Left renal pelvis (tissue), 4 donors: ENCODE measurements at places on chromosomes 13 and 19.

DNA sequence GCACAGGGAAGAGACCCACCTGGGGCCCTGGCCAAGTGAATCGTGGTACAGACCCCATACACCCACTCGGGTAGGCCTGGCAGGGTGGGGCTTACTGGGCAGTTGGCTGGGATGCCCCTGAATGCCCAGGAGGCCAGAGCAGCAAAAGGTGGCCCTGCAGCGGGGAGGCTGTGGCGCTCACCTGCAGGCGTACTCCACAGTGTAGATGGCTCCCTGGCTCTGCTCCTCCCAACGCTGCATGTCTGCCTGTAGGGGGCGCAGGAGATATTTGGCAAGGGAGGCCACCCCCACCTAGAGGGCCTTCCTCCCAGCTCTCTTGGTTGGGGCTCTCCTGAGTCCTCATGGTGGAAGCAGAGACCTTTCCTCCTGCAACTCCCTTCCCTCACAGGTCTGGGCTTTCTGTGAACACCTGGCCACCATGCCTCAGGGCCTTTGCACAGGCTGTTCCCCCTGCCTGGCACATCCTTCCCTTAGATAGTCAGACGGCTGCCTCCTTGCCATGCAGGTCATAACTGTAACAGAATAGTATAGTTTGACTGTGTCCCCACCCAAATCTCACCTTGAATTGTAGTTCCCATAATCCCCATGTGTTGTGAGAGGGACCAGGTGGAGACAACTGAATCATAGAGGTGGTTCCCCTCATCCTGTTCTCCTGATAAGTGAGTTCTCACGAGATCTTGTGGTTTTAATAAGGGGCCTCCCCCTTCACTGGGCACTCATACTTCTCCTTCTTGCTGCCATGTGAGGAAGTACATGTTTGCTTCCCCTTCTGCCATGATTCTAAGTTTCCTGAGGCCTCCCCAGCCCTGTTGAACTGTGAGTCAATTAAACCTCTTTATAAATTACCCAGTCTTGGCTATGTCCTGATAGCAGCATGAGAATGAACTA is 5.9 kb downstream of the BORCS8 start:
- no peak for DNase-seq

GRCh38 chr13:98503175-98504028 is 73.5 kb downstream of the STK24 start:
- DNase-seq, result no peak

DNA sequence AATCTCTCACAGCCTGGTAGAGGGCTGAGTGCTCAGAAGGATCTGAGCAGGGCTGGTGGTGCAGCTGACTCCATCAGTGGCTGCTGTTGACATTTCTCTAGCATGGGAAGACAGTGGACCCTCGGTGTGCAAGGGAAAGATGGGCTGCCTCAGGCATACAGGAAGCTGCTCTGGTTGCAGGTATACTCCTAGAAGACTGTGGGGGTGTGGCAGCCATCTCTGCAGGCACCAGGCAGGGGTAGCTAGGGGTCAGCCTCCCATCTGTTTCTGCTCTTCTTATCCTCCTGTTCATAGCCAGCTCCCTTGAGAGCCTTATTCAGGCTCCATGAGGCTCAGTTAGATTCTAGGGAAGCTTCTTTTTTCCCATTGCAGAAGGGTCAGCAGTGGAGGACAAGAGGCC is 475.5 kb downstream of the TSHZ3 start:
- DNase-seq, result no peak

DNA sequence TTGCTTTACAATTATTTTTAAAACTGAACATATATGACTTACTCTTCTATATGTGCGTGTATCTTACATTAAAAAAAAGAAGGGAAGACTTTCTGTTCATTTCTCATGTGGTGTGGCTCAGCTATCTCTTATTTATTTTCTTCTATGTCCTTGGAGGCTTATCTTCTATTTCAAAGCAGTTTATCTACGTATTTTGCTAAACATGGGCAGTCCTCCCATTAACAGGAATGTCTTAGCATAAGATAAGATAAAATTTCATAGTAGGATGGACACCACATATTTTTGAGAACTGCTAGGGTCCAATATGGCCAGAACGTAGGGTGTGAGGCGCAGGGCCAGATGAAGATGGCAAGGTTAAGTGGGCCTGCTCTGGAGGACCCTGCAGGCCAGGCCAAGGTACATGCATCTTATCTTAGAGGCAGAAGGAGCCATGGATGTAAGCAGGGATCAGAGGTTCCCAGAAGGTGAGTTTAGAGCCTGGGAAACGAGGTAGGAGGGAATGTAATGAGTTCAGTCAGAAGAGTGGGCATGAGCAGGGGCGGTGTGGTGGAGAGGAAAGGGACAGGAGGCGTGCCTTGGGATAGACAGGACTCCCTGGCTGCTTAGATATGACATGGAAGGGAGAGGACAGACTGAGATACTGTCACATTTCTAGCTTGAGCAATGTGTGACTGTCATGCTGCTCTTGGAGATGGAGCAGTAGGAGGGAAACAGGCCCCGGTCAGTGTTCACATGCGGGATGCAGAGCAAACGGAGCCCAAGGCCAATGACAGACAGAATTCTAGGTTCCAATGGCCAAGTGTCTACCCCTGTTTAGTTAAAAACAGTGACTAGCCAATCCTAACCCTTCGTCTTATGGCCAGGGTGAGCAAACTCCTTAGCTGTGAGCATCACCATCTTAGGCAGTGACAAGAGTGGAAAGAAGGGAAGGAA is 68.6 kb upstream of the MEDAG start:
- no peak for DNase-seq

DNA sequence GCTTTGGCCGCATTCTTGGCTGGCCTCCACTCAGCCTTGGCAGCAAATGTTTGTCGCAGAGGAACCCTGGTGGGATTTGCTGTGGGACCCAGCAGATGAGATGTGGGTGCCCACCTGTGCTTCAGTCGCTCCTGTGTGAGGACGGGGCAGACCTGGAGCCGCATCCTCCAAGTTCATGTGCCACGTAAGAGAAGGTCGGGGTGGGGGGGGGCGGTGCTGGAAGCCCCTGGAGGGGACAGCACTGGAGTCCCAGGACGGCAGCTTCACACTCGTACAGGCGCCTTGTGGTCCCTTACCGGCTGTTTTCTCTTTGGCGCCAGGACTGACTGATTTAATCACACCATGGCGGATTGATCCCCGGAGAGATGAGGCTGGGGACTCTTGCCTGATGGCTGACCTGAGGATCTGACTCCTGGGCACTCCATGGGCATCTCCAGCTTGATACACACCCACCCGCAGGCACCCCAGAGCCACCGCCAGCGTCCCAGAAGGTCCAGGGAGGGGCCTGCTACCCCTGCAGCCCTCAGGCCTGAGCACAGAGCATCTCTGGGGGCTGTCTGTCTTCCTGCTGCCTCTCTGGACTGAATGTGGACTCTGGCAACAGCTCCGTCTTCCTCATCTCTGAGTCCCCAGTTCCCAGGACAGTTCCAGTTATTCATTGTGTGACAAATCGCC is 10.0 kb upstream of the GRTP1 start:
- DNase-seq, result no peak

GRCh38 chr19:619286-620002 is 13.9 kb downstream of the POLRMT start:
- DNase-seq, result no peak

DNA sequence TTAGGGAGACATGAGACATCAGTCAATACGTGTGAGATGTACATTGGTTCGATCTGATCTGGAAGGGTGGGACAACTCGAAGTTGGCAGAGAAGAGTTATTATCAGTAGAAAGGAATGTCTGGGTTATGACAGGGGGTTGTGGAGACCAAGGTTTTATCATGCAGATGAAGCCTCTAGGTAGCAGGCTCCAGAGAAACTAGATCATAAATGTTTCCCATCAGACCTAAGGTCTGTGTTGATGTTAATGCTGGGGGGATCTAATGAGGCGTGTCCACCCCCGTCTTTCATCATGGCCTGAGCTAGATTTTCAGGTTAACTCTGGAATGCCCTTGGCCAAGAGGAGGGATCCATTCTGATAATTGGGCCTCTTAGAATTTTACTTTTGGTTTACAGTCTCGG is 187.0 kb upstream of the KL start:
- no peak for DNase-seq

DNA sequence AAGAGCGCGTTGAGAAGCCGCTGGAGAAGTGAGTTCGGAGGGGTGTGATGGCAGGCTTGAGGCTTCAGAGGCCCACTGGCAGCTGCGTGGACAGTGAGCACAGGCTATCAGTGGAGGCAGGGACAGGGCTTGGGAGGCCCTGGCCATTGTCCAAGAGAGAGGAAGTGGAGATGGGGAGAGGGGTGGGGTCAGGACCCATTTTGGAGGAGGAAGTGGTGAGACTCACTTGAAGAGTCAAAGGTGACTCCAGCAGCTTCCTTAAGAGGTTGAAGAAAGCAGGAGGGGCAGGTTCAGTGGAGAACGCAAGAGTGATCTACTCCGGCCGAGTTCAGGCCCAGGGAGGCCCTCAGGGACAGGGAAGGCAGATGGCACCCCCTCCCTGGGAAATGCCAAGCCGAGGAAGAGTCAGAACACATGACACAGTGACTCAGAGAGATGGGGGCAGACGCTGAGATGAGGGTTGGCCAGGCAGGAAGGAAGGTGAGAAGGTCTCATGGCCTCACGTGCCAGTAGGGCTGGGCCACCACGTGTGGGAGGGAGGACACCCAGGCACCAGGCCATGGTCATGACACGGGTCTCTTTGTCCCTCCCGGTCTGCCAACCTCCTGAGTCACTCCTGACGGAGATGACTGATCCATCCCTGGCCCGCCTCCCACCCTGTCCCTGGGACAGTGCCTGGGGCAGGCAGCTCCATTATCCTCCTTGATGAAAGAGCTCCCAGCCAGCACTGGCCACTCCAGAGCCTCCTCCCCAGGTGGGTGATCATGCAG is 10.1 kb upstream of the CD22 start:
- no peak for DNase-seq

DNA sequence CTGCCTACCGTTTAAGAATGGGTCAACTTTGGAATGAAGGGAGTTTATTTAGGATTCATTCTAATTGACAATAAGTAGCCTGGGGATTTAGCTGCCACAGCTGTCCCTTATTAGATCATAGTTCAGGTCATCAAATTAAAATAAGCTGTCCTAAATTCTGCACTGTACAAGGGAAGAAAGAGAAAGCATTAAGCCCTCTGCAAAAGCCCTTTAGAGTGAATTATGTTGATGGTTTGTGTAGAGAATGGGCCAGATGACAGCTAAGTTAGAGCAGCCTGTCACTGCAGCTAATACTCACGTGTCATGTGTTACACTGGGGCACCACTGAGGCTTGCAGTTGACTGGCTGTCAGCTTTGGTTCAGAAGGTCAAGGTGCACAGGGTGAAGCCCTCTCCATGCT is 737.1 kb upstream of the SLC10A2 start:
- DNase-seq, result no peak
